ENCODE measurements at places on chromosomes 16 and 17.
A peak's percentile ranks its signal among the peaks of the same experiment; 100 is the strongest.

- H3K4me1 ChIP-seq: peaks cover 4% of the 10 kb centered on the region
- no peak overlapping the region for H3K27ac ChIP-seq
- no peak for DNase-seq
Observed at GRCh38 chr17:37673386-37673785, 30.1 kb upstream of the DDX52 start.

DNA sequence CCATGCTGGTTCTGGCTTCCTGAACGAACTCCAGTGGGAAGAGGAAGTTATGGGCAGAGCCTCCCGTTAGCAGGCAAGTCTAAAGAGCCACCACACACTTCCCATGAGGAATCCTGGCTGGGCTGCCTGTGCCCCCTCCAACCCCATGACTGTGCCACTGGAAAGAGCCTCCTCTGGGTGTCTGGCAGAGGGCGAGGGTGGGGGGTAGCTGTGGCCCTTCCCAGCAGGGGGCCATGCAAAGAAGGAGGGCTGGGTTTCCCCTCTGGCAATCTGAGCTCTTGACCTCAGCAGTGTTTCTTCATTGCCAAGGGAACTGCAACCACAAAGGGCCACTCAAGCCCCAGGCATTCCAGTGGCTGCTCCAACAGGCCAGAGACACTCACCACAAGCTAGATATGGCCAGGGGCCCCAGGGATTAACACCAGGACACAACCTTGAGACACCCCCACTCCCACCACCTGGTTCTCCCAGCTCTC is 1.7 kb upstream of the RRAD start:
- H3K27me3 ChIP-seq: peaks cover 27% of the 10 kb centered on the region
- no peak for DNase-seq
- H3K27ac ChIP-seq: no peak overlapping the region

DNA sequence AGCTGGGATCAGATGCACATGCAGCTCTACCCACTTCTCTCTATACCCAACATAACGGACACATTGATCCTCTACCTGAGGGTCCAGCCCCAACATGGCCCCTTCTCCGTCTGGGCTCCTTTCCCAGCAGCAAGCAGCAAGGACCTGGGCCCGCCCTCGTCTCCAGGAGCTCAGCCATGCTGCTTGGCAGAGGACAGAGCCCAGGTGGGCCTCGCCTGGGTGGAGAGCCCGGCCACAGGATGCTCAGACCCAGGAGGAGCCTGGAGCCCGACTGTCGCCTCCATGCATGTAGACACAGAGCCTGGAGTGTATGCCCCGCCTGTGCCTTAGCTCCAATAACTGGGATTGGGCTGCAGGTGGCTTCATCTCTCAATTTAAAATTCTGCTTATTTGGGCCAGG is 57.0 kb downstream of the CCDC57 start:
- H3K27ac ChIP-seq: no peak overlapping the region
- peaks cover 4% of the 10 kb centered on the region for H3K4me1 ChIP-seq
- H3K27me3 ChIP-seq: no peaks in the 10 kb centered on the region

DNA sequence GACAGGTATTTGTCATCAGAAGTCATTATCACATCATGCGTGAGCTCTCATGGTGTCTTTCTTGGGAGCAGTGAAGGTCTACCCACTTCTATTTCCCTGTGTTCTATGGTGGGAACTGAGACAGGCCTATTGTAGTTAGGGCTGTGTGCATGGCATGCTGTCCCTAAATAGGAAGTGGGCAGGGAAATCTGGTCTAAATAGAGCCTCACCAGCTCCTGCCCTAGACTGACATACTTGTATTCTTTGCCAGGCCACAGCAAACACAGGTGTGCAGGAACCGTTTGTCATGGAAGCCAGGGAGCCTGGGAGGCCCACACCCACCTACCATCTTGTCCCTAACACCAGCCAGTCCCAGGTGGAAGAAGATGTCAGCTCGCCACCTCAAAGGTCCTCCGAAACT is 10.1 kb downstream of the SLC7A6 start:
- no peaks in the 10 kb centered on the region for H3K27me3 ChIP-seq
- DNase-seq: no peak
- H3K36me3 ChIP-seq: peaks cover 58% of the 10 kb centered on the region
- peaks cover 74% of the 10 kb centered on the region for H3K4me1 ChIP-seq

GRCh38 chr17:7114241-7114874 is at the start of gene ASGR2:
Gene ASGR2, minus strand, starts transcription at chr17:7114822. Its CDS starts 582 bp downstream, at chr17:7114240.
- H3K4me3 ChIP-seq: no peak within 1 kb of the TSS
- peaks cover 9% of the 10 kb centered on the region for H3K4me1 ChIP-seq

GRCh38 chr17:45258981-45259380 is 2.9 kb downstream of the SPATA32 start:
- no peak overlapping the region for H3K4me3 ChIP-seq
- H3K27me3 ChIP-seq: no peaks in the 10 kb centered on the region
- H3K4me1 ChIP-seq: peaks cover 62% of the 10 kb centered on the region
- no peak overlapping the region for H3K27ac ChIP-seq
- no peak for DNase-seq

GRCh38 chr17:57006040-57006439 is 28.1 kb downstream of the SCPEP1 start:
- no peak for DNase-seq
- peak overlapping the region; percentile 25 for H3K27ac ChIP-seq
- H3K4me3 ChIP-seq: no peak overlapping the region
- peaks cover 27% of the 10 kb centered on the region for H3K4me1 ChIP-seq

GRCh38 chr16:527015-527903 is at the start of gene CAPN15:
Gene CAPN15, plus strand, starts transcription at chr16:527712. Its CDS starts 19,127 bp downstream, at chr16:546839.
- peaks cover 34% of the 10 kb centered on the region for H3K4me1 ChIP-seq
- H3K36me3 ChIP-seq: peaks cover 13% of the 10 kb centered on the region
- peak within 1 kb of the TSS; percentile 95 for H3K27ac ChIP-seq
- peak; percentile 86 for DNase-seq
- H3K4me3 ChIP-seq: peak within 1 kb of the TSS; percentile 93

GRCh38 chr17:15663176-15663575 is 20.9 kb downstream of the TRIM16 start:
- DNase-seq: no peak
- H3K4me1 ChIP-seq: peaks cover 7% of the 10 kb centered on the region
- no peaks in the 10 kb centered on the region for H3K27me3 ChIP-seq
- no peak overlapping the region for H3K4me3 ChIP-seq

- peaks cover 15% of the 10 kb centered on the region for H3K4me1 ChIP-seq
- no peak for DNase-seq
- H3K36me3 ChIP-seq: no peaks in the 10 kb centered on the region
- no peak overlapping the region for H3K27ac ChIP-seq
- no peaks in the 10 kb centered on the region for H3K27me3 ChIP-seq
- no peak overlapping the region for H3K4me3 ChIP-seq
Observed at GRCh38 chr16:67213197-67214019, 13.5 kb upstream of the TMEM208 start.

GRCh38 chr16:65062736-65063583 is 58.9 kb downstream of the CDH11 start:
- H3K4me3 ChIP-seq: no peak overlapping the region
- no peak overlapping the region for H3K27ac ChIP-seq
- H3K4me1 ChIP-seq: no peaks in the 10 kb centered on the region
- no peaks in the 10 kb centered on the region for H3K36me3 ChIP-seq

GRCh38 chr16:54517181-54517580 is 230.6 kb upstream of the IRX3 start:
- H3K27me3 ChIP-seq: no peaks in the 10 kb centered on the region
- no peaks in the 10 kb centered on the region for H3K36me3 ChIP-seq
- H3K27ac ChIP-seq: no peak overlapping the region
- no peaks in the 10 kb centered on the region for H3K4me1 ChIP-seq
- no peak overlapping the region for H3K4me3 ChIP-seq

DNA sequence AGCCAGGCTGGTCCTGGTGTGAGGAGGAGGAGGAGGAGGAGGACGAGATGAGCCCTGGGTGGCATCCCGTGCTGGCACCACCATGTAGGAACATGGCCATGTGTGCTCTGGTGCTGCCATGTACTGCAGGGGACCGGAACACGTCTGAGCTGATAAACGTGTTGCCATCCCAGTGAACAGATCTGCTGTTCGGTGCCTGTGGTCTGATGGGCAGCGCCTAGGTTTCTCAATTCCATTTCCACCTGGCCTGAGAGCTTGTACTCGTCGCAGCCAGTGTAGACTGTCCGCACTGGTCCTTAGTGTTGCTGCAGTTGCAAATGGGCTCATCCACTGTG is 28.4 kb upstream of the FOXK2 start:
- H3K27ac ChIP-seq: no peak overlapping the region
- DNase-seq: no peak
- no peaks in the 10 kb centered on the region for H3K27me3 ChIP-seq
- H3K4me1 ChIP-seq: peaks cover 35% of the 10 kb centered on the region
- no peak overlapping the region for H3K4me3 ChIP-seq

DNA sequence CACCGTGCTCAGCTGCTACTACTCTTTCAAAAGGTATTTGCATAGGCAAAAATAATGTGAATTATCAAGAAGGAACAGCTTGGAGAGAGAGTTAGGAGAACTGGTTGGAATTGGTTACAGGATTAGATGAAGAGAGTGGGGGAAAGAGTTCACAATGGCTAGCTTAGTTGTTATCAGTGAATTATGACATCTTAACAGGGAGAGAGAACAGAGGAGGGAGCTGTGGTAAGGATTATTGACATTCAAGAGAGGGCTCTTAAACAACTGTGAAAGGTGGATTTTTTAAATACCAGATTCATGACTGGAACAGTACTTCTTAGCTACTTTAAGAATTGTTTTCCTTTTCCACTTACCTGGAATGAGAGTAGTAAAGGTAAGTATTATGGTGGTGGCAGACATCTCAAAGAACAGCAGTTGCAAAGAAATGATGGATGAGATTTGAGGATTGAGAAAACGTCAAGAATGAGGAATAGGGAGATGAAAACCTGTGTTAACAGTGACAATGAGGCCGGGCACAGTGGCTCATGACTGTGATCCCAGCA is 43.9 kb upstream of the SLC5A11 start:
- no peaks in the 10 kb centered on the region for H3K27me3 ChIP-seq
- H3K27ac ChIP-seq: no peak overlapping the region
- H3K4me3 ChIP-seq: no peak overlapping the region
- no peak for DNase-seq
- peaks cover 52% of the 10 kb centered on the region for H3K36me3 ChIP-seq
- no peaks in the 10 kb centered on the region for H3K4me1 ChIP-seq

- peaks cover 2% of the 10 kb centered on the region for H3K36me3 ChIP-seq
- H3K27me3 ChIP-seq: no peaks in the 10 kb centered on the region
- no peak for DNase-seq
- peaks cover 13% of the 10 kb centered on the region for H3K4me1 ChIP-seq
- H3K27ac ChIP-seq: no peak overlapping the region
- no peak overlapping the region for H3K4me3 ChIP-seq
Observed at GRCh38 chr17:32227910-32228309, 37.7 kb upstream of the RHBDL3 start.

DNA sequence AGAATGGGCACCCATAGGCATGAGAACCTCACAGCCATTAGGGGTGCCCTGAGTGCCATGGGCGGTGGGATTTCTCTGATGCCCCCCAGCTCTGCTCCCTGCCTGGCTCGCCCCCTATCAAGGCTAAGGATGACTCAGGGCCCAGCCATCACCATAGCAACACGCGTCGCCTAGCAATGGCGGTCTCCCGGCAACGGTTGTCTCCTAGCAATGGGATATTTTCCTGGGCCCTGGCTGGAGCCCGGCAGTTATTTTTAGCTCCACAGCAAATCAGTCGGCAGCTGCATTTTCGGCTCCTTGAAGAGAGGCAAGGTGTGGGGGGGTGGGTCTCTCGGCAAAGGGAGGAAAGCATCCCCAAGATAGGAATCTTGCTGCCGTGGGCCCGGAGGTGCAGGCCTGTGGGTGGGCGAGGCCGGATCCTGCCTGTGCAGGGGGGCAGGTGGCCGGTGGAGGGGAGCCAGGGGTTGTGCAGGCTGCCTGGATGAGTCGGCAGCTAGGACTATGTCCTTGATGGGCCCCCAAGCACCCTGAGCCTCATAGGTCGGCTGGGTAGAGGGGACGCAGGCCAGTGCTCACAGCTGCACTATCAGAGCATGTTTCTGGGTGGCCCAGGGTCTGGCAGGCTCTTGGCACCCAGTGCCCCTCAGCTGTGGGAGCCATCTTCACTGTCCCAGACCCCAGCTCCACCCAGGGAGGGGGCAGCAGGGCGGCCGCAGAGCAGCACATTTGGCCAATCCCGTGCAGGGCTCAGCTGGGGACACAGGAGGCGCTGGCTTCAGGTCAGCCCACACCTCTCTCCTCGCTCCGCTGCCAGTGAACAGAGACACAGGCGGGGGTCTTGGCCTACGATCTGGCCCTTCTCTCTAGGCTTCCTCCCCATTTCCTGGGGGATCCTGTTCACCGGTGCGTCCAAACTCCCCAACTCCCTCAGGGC is 4.2 kb upstream of the FBXL16 start:
- H3K36me3 ChIP-seq: no peaks in the 10 kb centered on the region
- H3K4me3 ChIP-seq: no peak overlapping the region
- peaks cover 6% of the 10 kb centered on the region for H3K4me1 ChIP-seq
- DNase-seq: no peak

DNA sequence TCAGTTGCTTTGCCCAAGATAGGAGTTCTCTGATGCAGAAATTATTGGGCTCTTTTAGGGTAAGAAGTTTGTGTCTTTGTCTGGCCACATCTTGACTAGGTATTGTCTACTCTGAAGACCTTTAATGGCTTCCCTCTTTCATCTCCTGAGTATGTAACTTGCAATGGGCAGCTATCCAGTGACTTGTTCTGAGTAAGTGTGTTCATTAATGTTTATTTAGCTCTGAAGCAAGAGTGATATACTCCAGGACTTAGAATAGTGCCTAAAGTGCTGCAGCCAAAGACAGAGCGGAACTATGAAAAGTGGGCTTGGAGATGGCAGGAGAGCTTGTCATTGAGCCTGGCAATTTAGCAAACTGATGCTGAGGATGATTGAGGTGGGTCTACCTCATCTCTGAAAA is 8.8 kb upstream of the TANGO6 start:
- H3K36me3 ChIP-seq: no peaks in the 10 kb centered on the region
- peaks cover 9% of the 10 kb centered on the region for H3K27me3 ChIP-seq
- no peaks in the 10 kb centered on the region for H3K4me1 ChIP-seq
- no peak for DNase-seq
- H3K27ac ChIP-seq: no peak overlapping the region
- no peak overlapping the region for H3K4me3 ChIP-seq

DNA sequence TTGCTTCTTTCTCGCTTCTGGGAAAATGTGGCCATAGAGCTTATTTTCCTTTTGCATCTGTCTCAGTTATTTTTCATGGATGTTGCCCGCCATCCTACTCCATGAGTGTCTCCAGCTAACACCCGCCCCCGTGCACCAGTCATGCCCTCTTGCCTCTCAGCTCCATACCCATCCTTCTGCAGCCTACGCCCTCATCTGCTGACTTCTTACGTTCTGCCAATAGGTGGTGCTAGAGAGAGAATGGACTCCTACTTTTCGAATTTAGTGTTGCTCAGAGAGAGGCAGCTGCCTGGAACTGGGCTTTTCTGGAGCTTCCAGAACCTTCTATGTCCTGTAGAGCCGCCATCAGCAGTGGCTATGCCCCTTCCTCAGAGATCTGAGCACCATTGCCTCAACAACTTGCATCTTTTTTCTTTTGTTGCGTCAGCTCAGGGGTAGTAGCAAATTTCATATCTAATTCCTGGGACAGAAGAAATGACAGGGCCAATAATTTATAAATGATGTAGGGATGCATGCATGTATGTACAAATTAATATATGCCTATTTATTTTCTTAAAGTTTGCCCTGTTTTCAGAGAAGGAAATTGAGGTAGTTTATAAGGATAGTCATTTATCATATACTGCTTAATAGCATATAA is 119.7 kb upstream of the MYOCD start:
- no peaks in the 10 kb centered on the region for H3K36me3 ChIP-seq
- no peaks in the 10 kb centered on the region for H3K27me3 ChIP-seq
- peak; percentile 21 for DNase-seq
- H3K27ac ChIP-seq: no peak overlapping the region
- no peaks in the 10 kb centered on the region for H3K4me1 ChIP-seq
- H3K4me3 ChIP-seq: no peak overlapping the region
